ENCODE measurements at places on chromosomes 5 and 9. TPM values are rescaled to one million over a fixed set of nuclear protein-coding genes. Genes with fewer than 3 reads are reported as not detected.

Gene TMEM8B
- total RNA-seq = 7.9 TPM

DNA sequence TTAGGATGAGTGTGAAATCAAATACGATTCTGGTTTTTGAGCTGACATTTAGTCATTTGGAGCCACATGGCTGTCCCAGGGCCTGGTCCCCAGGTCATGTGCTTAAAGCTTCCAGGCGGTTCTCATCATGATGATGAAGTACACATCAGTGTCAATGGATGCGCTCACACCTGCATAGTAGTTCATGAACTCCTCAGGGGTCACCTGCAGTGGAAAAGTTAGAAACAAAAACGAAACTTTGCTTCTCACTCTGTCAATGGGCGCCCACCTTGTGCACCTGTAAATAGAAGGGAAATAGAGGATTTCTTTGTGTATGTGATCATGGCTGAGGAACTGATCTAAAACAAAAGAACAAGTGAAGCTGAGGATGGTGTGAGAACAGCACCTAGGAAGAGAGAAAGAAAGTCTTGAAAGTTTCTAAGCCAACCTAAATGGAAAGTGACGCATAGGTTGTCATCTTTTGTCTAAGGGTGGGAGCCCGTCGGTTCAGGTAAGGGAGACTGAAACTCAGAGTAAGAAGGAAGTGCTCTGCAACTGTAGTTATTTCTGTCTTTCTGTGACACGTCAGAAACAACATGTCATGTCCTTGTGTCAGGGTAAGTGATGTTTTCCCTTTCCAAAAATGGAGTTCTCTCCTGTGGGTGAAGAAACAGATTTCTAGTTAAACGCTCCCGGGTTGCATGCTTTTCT is 33.8 kb downstream of the CAPSL start:
- no peak overlapping the region for H3K4me3 ChIP-seq
- no peaks in the 10 kb centered on the region for H3K4me1 ChIP-seq
- H3K27ac ChIP-seq = no peak overlapping the region
- no peaks in the 10 kb centered on the region for H3K36me3 ChIP-seq
- H3K27me3 ChIP-seq = no peaks in the 10 kb centered on the region
- DNase-seq = no peak

DNA sequence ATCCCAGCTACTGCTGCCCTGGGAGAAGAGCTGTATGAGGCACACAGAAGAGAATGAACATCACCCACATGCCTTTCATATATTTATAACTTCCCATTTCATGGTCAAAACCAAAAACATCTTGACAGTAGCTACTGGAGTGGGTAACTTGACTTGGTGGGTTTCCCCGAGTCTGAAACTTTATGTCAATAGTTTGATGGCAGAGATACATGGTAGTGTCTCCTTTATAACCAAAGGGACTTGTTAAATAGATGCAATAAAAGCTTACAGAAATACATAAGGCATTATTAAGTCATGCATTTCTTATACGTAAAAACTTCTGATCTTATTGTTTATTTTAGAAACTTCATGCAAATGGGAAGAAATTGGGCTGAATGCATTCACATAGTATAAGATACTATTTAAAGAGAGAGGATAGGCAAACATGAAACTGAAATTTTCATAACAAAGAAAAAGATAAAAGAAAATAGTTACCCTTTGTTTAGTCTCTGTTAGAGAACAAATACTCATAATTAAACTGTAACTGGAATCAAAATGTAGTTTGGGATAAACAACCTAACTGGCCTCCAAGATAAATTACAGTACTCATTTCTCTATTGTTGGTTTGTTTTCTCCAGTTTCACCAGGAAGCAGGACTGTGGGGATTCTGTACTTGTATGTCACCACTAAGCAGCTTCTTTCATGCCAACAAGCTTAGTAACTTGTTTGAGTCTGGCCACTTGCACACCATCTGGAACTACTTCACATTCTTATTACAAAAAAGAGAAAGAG is 459.3 kb upstream of the MEF2C start:
- no peak overlapping the region for H3K27ac ChIP-seq
- H3K36me3 ChIP-seq = no peaks in the 10 kb centered on the region
- no peaks in the 10 kb centered on the region for H3K27me3 ChIP-seq
- no peaks in the 10 kb centered on the region for H3K4me1 ChIP-seq

Gene IFNA13
- not detected for total RNA-seq

GRCh38 chr9:136572003-136572827 is 26.4 kb upstream of the NOTCH1 start:
- no peaks in the 10 kb centered on the region for H3K27me3 ChIP-seq
- H3K4me3 ChIP-seq = no peak overlapping the region
- H3K4me1 ChIP-seq = peaks cover 45% of the 10 kb centered on the region
- H3K27ac ChIP-seq = peak overlapping the region; percentile 51
- DNase-seq = no peak

GRCh38 chr5:158727136-158727535 is 372.6 kb downstream of the EBF1 start:
- no peak overlapping the region for H3K4me3 ChIP-seq
- H3K27me3 ChIP-seq = no peaks in the 10 kb centered on the region
- no peak overlapping the region for H3K27ac ChIP-seq
- no peak for DNase-seq
- H3K4me1 ChIP-seq = no peaks in the 10 kb centered on the region

- no peaks in the 10 kb centered on the region for H3K36me3 ChIP-seq
- no peak for DNase-seq
- no peaks in the 10 kb centered on the region for H3K27me3 ChIP-seq
- no peak overlapping the region for H3K27ac ChIP-seq
- H3K4me1 ChIP-seq = no peaks in the 10 kb centered on the region
These were observed 631.5 kb upstream of the ST8SIA4 start for GRCh38 chr5:101534491-101535110.

DNA sequence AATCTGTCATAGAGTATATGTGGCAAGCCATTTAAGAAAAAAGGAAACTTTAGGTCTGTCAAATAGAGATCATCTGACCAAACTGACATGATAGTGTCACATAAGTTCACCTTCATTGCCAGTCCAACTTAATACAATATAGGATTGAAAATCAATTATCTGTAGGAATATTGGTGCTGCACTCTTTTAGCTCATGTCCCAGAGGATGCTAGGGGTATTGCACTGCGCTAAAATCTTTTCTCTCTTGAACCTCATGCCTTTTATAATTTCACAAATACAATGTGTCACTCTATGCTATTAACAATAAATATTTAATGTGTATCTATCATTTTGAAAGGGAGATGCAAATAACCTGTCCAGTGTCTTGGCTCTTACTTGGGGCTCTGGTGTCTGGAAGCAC is 72.4 kb upstream of the FAM120A start:
- H3K27me3 ChIP-seq = no peaks in the 10 kb centered on the region
- no peaks in the 10 kb centered on the region for H3K36me3 ChIP-seq
- no peak overlapping the region for H3K4me3 ChIP-seq
- no peak for DNase-seq
- H3K27ac ChIP-seq = no peak overlapping the region
- H3K4me1 ChIP-seq = no peaks in the 10 kb centered on the region

Gene C1QTNF3
- 0.99 TPM for total RNA-seq

Gene CDX1
- total RNA-seq = not detected

Gene PCDHA13
- total RNA-seq = 7.6 TPM

DNA sequence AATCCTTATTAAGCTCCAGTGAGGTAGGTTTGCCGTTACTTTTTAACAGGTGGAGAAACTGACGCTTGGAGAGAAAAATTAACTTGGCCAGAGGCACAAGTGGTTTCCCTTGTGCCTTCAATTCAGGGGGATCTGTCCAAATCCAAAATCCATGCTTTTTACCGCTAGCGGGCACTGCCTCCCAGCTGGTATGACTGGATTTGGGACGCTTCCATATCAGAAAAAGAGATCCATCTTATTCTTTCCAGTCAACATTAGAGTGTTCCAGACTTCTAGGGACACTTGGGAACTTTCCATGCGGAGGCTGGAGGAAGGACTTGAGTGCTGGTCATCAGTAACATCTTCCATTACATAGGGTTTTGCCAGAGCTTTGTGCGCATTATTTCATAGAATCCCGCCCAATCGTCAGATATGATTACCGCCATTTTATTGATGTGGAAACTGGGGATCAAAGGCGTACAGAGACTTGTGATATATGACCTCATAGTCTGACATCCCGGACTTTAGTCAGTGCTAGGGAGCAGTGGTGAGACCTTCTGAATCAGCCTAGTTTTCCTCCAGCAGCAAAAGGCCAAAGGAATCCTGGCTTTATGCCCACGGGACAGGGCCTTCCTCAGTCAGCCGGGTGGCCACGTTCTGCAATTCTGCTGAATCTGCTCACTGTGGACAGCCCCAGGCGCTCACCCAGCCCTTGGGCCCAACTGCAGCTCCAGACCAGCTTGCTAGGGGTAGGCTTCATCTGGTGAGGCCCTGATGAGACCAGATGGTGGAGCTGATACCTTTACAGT is 1.1 kb upstream of the GNPDA1 start:
- no peaks in the 10 kb centered on the region for H3K36me3 ChIP-seq
- no peak overlapping the region for H3K27ac ChIP-seq
- no peaks in the 10 kb centered on the region for H3K27me3 ChIP-seq

- no peak for DNase-seq
- H3K36me3 ChIP-seq = no peaks in the 10 kb centered on the region
- peaks cover 14% of the 10 kb centered on the region for H3K4me1 ChIP-seq
- no peak overlapping the region for H3K27ac ChIP-seq
These were observed 272.1 kb upstream of the IL12B start for GRCh38 chr5:159602434-159602833.

Gene WDR38
- not detected for total RNA-seq

Gene SMU1
- total RNA-seq = 5.6 TPM

DNA sequence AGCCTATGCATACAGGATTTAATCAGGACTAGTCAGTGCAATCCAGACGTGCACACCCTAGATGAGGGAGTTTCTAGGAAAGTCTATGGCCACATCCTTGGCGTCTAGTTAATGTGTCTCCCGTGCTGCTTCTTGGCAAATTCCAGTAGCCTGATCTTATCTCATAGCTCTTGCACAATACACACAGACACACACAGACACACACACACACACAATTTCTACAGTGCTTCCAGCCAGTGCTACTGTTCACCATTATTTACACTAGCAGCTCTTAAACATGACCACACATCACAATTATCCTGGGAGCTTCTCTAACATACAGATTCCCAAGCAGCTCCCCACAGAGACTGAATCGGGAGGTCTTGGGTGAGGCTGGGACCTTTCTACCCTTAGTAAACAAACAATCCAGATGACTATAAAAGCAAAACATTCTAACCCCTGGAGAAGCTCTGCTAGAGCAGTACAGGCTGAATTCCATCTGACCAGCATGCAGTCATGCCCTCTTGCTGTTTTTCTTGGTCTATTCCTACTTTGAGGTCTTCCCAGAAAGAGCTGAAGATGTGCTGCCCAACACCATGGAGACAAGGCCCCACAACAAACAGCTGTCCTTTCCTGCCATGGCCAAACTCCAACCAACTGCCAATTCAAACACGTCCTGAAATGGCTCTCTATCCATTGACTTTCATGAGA is 236.6 kb downstream of the DEPDC1B start:
- no peaks in the 10 kb centered on the region for H3K4me1 ChIP-seq
- no peak overlapping the region for H3K27ac ChIP-seq
- no peak overlapping the region for H3K4me3 ChIP-seq
- no peaks in the 10 kb centered on the region for H3K27me3 ChIP-seq
- H3K36me3 ChIP-seq = no peaks in the 10 kb centered on the region

DNA sequence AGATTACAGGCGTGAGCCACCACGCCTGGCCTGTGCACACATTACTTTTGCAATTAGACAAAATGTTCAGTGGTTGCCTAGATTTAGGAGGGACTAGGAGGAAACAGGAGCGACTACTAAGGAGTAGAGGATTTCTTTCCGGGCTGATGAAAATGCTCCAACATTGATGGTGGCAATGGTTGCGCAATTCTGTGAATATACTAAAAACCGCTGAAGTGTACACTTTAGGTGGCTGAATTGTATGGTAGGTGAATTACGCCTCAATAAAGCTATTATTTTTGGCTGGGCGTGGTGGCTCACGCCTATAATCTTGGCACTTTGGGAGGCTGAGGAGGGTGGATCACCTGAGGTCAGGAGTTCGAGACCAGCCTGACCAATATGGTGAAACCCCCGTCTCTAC is 46.8 kb upstream of the STXBP1 start:
- no peaks in the 10 kb centered on the region for H3K36me3 ChIP-seq
- H3K27ac ChIP-seq = peak overlapping the region; percentile 97
- H3K4me1 ChIP-seq = peaks cover 77% of the 10 kb centered on the region
- no peaks in the 10 kb centered on the region for H3K27me3 ChIP-seq

DNA sequence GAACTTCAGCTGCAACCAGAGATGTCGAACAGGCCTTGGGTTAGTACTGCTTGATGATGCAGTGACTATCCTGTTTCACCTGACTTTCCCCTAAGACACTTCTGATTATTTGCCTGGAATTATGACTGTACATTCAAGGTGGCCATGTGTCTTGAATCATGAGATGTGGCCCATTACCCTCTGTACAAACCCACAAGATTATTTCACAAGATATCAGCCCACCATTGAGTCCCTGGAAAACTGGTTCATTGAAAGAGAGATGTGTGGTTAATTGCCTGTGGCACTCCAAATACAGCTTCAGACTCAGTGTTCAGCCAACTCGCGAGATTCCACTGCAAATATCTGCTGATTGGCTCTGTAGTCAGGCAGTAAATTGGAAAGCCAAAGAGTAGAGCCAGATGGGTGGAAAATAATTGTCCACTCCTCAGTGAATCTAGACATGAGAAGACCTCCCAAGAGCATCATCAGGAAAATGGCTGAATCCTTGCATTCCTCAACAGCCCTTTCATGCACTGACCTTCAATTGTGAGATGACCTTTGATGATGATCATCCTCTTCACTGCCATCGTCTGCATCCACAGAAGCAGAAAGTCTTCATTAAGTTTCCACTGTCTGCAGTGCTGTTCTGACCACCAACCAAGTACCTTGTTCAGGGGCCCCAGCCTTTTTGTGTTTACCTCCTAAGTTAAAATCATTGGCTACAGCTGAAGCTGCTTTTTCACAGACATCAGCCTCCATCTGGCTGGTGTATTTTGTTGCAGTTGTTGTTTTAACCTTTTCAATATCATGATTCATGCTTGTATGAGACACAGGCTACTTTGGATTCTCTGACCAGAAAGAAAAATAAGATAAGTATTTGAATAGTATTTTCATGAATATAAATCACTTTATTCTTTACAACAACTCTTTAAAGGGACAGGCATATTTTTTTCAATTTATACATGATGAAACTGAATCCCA is 75.2 kb downstream of the ESM1 start:
- H3K4me3 ChIP-seq = no peak overlapping the region
- DNase-seq = no peak

- no peaks in the 10 kb centered on the region for H3K27me3 ChIP-seq
- H3K36me3 ChIP-seq = no peaks in the 10 kb centered on the region
- no peak overlapping the region for H3K4me3 ChIP-seq
These were observed 132.4 kb downstream of the TRPM6 start for GRCh38 chr9:74755355-74755754.

- no peaks in the 10 kb centered on the region for H3K4me1 ChIP-seq
- no peaks in the 10 kb centered on the region for H3K27me3 ChIP-seq
- H3K36me3 ChIP-seq = no peaks in the 10 kb centered on the region
- H3K4me3 ChIP-seq = no peak overlapping the region
- no peak overlapping the region for H3K27ac ChIP-seq
These were observed 441.8 kb upstream of the TLE4 start for GRCh38 chr9:79129865-79130480.

Gene ADAMTS13
- 5.6 TPM for total RNA-seq

- no peak for DNase-seq
- H3K27me3 ChIP-seq = no peaks in the 10 kb centered on the region
- H3K4me3 ChIP-seq = no peak overlapping the region
- peaks cover 8% of the 10 kb centered on the region for H3K4me1 ChIP-seq
- H3K27ac ChIP-seq = no peak overlapping the region
These were observed 202.6 kb upstream of the MAP3K1 start for GRCh38 chr5:56612759-56613158.
